ENCODE measurements at places on chromosomes 2 and 18. TPM values are rescaled to one million over a fixed set of nuclear protein-coding genes. Genes with fewer than 3 reads are reported as not detected.

FAM228A gene
- total RNA-seq: 0.85 TPM

ADD2 gene
- 0.28 TPM for total RNA-seq

SPP2 gene
- total RNA-seq: not detected

CIDEA gene
- 0.58 TPM for total RNA-seq

CTLA4 gene
- total RNA-seq: 1.7 TPM

SLC16A14 gene
- 0.58 TPM for total RNA-seq

MAPK4 gene
- total RNA-seq: not detected

CENPA gene
- total RNA-seq: 17.4 TPM

CCDC148 gene
- total RNA-seq: 2.0 TPM

HNMT gene
- total RNA-seq: 28.0 TPM

NT5DC4 gene
- not detected for total RNA-seq

LRATD1 gene
- under 0.01 TPM for total RNA-seq

TUBA3D gene
- not detected for total RNA-seq

All from regular cardiac myocyte (primary cell).